ENCODE measurements at places on chromosomes 11 and 22.

- no peak for DNase-seq
These were observed 208.4 kb downstream of the MAML2 start for GRCh38 chr11:96134602-96135001.

GRCh38 chr11:116742104-116742503 lies 30.7 kb downstream of the BUD13 start:
- DNase-seq, result no peak

- no peak for DNase-seq
These were observed 377.9 kb downstream of the DYNC2H1 start for GRCh38 chr11:103487113-103487512.

GRCh38 chr11:16685914-16686313 lies 52.5 kb upstream of the C11orf58 start:
- DNase-seq, result no peak

- DNase-seq, result no peak
These were observed 42.3 kb downstream of the APOL1 start for GRCh38 chr22:36295247-36295646.

GRCh38 chr11:126080161-126080941 lies 17.7 kb upstream of the CDON start:
- no peak for DNase-seq

DNA sequence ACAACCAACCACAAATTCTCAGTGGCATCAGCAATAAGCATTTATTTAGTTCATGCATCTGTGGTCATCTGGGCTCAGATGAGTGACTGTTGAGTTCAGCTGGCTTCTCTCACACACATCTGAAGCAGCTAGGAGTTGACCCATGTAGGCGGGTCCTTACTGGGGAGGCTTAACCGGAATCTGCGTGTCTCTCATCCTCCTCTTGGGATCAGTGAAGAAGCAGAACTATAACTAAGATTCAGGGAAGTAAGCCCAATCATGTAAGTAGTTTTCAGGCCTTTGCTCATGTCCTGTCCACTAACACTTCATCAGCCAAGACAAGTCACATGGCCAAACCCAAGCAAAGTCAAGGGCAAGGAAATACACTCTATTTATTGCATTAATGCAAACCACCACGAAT lies 236.2 kb downstream of the C11orf87 start:
- no peak for DNase-seq

DNA sequence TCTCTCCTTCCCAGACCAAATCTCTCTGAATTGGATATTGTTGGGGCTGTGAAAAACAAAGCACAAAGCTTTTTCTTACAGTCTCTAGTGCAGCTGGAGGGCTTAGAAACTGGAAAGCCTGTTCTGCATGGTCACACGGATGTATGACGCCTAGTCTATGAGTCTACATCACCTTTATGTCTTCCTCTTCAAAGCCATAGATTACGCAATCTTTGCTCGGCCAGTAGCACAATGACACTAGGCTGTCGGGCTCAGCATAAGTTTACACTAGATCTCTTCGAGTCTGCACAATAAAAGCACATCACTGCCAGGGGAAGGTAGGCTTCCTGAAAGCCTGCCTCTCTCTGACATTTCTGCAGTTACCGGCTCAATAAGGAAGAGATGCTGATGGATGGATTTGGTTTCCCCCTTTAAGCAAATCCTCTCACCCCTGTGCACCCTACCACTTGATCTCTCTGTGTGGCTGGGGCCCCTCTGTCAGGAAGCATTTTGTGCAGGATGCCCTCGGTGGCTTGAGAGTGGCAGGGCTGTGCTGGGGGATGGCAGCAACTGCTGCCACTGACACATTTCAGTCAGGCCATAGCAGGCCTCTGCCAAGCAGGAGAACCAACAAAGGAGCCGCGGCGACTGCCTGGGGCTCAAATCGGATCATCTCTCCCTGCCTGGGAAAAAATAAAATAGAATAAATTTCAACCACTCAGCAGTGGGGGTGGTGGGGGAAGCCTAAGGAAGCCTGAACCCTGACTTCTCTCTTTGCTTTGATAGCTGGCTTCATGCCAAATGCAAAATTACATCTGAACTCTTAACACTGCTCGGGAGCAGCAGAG lies 1272.8 kb downstream of the LRRC4C start:
- DNase-seq, result no peak

DNA sequence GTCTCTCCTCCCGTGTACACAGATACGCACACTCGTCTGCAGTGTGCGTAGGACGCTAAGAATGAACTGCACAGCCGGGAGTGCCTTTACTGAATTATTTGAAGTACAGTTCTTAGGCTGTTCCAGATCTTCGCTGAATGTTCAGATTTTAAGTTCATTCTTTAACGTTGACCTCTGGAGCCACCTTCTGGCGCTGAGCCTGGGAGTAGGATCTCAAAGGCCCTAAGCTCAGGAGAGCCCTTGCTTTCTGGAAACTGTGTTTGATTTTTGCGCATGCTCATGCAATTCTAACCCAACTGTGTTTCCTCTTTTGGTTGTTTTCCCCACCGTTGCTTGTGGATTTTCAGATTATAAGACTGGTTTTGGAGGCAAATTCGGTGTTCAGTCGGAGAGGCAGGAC lies 22.8 kb downstream of the CTTN start:
- no peak for DNase-seq

- DNase-seq, result no peak
These were observed 3.7 kb upstream of the CLDN5 start for GRCh38 chr22:19527861-19528417.

DNA sequence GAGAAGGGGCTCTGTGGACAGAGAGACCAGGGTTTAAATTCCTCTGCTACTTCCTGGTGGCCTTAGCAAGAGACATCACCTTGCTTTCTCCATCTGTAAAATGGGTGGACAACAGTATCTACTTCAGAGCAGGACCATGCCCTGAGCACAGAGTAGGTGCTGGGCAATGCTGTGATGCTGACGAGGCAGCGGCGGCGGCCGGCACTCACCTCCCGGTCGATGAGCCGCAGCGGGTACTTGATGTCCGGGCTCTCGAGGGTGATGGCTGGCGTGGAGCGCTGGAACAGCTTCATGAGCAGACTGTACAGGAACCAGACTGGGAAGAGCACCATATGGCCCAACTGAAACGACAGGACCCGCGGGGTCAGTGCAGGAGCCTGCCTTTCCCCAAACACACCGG lies 3.9 kb downstream of the ATP5MGL start:
- DNase-seq, result no peak

DNA sequence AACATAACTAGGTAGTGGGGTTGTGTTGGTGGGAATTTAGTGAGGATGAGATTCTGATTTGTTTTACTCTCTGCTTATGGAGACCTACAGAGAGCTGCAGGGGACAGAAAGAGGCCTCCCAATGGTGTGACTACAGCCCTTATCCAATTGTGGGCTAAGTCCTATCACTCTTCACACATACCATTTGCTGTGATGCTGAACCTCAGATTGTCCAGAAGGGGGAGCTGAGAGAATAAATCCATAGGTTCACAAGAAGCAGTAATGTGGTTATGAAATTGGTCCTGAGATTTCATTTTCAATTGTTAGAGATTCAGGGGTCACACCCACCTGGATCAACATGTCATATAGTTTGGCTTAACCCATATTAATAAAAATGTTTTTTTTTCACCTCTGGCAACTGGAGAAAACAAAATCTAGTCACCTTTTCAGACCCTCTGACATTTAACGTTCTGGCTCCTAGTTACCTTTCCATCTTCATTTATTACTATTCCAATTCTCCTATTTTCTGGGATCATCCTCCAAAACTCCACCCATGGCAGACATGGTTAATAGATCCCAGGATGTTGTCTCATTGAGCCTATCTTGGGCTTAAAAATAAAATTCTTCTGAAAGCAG lies 53.3 kb upstream of the PTPN5 start:
- DNase-seq, result no peak

GRCh38 chr11:98616098-98616655 lies 404.6 kb upstream of the CNTN5 start:
- no peak for DNase-seq

GRCh38 chr22:38706101-38706900 lies 557 bp downstream of the GTPBP1 start:
- DNase-seq, result peak; percentile 52

DNA sequence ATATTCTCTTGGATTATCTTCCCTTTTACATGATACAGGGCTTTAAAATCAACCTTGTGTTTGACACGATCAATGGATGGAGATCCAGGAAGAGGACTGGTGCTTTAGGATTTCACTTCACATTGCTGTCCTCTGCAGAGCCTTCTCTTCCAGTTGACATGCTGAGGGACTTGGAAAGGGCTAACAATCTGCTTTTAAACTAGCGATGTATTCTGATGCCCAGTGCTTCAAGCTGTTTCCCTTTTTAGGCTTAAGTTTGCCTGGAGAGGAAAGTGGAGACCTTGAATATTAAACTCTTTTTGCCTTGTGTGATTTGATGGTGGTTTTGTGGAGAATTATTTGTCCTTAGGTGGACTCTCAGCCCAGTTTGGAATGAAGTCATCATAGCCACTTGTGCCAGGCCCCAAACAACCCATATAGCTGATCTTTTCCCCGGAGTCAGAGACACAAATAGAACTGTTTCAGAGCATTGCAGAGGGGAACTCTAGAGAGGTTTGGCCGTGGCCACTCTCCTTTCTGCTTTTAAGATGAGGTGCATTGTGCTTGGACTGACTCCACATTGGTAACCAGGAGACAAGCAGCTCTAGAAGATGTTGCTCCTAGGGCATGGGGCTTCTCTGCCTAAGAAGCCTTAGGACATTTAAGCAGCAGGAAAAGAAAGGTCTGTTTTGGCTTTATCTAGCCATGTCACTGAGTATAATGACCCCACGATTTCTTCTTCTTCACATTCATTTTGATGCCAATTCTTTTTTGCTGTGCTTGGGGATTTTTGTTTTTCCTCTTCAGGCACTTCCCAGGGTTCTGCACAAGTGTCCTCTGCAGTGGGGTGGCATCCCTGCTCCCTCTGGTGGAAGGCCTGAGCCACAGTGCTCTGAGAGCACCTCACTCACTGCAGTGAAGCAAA lies 152.8 kb downstream of the NCAM1 start:
- DNase-seq, result peak; percentile 61

Data from endothelial cell (in vitro differentiated cells).